ENCODE measurements at places on chromosomes 16 and 17. TPM values are rescaled to one million over a fixed set of nuclear protein-coding genes. Genes with fewer than 3 reads are reported as not detected.
A peak's percentile ranks its signal among the peaks of the same experiment; 100 is the strongest.

GRCh38 chr16:58670946-58671583 is 13.5 kb downstream of the SLC38A7 start:
- DNase-seq = no peak

GRCh38 chr17:841313-841712 is 59.2 kb downstream of the MRM3 start:
- DNase-seq = no peak

- DNase-seq = no peak
Observed at GRCh38 chr17:73548620-73549311, 95.5 kb downstream of the SDK2 start.

Gene MYH8
- total RNA-seq = not detected

Gene JPH3
- total RNA-seq = not detected

Gene SOX9
- total RNA-seq = 8.9 TPM

- no peak for DNase-seq
Observed at GRCh38 chr17:57530026-57530425, 215.1 kb downstream of the CCDC182 start.

GRCh38 chr17:75874323-75875181 is 3.8 kb downstream of the TRIM47 start:
- DNase-seq = no peak

DNA sequence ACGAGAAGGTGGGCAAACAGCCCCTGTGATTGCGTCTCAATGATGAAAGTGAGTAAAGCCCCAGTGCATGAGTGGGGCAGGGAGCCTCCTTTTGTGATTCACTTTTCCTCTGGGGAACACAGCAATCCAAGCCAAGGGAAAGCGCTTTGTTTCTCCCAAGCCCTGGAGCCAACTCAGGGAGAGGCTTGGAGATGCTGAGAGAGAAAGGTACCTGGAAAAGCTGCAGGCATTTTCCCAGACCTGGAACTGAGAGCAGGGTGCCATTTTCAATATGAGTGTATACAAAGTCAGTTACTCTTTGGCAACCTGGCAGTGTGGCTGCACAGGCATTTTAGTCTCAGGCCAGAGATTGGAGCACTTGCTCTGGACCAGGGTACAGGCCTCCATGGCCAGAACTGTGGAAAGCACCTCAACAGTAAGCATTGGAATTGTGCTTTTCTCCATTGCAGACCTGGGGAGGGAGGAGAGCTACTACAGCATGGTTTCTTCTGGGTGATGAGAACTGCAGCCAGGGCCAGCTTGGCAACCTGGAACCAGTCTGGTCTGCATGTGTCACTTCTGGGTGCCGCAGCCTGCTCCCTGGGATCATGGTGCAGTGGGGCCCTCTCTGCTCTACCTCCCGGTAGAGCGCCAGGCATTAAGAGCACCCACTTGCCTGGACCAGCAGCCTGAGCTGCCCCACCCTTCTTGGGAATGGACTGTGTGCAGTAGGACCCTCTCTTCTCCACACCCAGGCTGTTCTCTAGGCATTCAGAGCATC is 89.0 kb upstream of the CDH5 start:
- DNase-seq = no peak

Gene HOXB4
- 0.69 TPM for total RNA-seq

- DNase-seq = no peak
Observed at GRCh38 chr16:16996827-16997226, 473.9 kb downstream of the XYLT1 start.

- no peak for DNase-seq
Observed at GRCh38 chr16:71622088-71622487, 3.9 kb upstream of the MARVELD3 start.

GRCh38 chr16:80896776-80897175 is 92.4 kb upstream of the CDYL2 start:
- no peak for DNase-seq

DNA sequence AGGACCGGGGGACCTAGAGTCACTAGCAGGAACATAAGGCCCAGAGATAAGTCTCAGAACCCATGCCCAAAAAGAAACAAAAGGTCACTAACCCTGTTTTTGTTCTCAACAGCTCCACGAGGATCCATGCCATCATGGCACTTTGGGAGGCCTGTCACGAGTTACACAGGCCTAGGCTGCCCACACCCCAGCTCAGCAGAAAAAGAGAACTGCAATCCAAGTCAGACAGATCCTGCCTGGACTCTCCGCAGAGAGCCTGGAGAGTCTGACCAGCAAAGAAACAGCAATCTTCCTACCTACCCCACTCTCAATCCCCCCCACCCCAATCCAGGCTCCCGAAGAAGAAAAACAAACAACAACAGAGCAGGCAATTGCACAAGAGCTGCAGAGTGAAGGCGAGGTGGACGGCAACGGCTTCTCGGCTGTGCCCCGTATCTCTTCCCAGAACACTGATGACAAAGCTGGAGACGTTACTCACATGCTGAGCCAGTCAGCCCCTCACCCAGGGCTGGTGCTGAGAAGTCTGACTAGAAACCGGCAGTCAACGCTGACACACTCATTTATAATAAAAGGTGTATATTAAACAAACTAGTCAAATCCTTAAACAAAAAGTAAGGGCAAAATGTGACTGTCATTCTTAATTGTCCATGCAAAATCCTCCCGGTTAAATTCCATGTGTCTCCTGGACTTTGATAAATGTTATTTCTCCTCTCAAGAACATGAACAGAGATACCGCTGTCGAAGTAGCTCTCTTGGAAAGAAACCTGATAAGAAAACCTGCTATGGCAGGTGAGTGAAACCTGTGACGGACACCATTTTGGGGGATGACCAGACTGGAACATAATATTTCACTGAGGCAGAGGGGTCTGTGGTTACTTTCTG is 89.3 kb downstream of the SMG6 start:
- DNase-seq = peak; percentile 41

DNA sequence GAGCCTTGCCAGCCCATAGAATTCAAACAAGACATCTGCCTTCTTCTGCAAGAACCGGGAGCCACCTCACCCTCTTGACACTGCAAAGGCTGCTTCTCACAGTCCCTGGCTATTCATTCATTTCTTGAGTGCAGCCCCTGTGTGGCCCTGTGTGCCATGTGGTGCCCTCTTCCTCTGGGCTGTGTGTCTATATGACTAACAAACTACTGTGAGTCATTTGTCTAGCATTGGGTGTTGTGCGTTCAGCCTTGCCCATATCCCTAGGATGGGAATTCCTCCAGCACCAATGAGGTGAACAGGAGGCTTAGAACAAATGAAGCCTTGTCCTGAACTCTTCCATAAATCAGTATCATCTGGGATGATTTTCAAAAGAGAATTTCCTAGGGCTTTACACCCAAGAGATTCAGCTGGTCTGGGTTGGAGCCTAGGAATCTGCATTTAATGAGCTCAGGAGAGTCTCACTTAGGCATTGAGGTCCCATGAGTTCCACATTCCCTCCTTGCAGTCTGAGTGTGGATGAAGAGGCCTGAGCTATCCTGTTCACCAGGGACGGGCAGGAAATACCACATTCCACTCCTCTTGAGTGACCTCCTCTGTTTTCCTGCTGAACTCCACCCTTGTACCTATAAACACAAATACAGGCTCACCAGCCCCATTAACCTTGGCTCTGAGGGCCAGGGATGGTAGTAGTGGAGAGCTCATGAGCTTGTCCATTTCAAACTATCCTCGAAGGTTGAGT is 308.7 kb upstream of the N4BP1 start:
- DNase-seq = no peak

DNA sequence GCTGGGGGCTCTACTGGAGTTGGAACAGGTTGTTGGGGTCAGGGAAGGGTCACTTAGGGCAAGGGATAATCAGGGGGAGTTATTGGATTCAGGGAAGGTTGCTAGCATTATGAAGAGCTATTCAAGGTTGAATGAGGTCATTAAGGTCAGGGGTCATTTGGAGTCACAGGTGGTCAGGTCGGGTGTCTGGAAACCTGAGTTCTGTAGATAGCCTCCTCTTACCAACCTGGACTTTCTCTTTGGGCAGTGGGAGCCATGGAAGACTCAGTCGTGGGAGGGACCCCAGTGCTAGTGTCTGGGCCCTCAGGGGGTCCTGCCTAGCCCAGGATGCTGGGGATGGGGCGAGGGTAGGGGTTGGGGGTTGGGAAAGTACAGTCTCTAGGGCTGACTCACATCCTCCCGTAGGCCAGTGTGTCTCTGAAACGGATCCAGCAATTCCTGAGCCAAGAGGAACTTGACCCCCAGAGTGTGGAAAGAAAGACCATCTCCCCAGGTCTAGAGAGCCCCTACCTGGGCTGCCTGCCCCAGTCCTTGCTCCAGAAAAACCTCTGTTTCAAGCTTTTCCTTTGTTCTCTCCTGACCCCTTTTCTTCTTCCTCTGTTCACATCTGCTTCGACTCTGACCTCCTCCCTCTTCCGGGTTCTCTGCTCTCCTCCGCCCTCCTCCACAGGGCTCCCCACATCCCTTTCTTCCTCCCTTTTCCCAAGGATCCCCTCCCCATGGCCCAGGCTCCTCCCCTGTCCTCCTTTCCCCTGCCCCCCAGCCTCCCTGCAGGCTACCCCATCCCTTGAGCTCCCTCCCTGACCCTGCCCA is 33.5 kb downstream of the ABCC3 start:
- no peak for DNase-seq

Measured in heart left ventricle (tissue), 16 donors.